DMS 273 treated with DMSO at 0.1 percent for 48 hours (cell line): ENCODE measurements at places on chromosomes 5 and 9.

- no peak for DNase-seq
These were observed 10.2 kb downstream of the MGAT1 start for GRCh38 chr5:180792287-180792964.

DNA sequence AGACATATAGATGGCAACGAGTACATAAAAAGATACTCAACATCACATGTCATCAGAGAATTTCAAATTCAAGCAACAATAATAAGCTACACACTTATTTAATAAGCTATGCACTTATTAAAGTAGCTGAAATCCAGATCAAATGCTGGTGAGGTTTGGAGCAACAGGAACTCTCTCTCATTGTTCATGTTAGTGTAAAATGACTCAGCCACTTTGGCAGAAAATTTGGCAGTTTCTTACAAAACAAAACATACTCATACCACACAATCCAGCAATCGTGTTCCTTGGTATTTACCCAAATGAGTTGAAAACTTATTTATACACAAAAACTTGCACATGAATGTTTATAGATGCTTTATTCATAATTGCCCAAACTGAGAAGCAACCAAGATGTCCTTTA lies 131.5 kb upstream of the NFIL3 start:
- DNase-seq = no peak

- DNase-seq = no peak
These were observed 118.6 kb downstream of the ADAMTS2 start for GRCh38 chr5:179226696-179227095.

- DNase-seq = no peak
These were observed 30.2 kb upstream of the BOD1 start for GRCh38 chr5:173646692-173647091.

- no peak for DNase-seq
These were observed 14.7 kb downstream of the ERP44 start for GRCh38 chr9:100084128-100084453.

DNA sequence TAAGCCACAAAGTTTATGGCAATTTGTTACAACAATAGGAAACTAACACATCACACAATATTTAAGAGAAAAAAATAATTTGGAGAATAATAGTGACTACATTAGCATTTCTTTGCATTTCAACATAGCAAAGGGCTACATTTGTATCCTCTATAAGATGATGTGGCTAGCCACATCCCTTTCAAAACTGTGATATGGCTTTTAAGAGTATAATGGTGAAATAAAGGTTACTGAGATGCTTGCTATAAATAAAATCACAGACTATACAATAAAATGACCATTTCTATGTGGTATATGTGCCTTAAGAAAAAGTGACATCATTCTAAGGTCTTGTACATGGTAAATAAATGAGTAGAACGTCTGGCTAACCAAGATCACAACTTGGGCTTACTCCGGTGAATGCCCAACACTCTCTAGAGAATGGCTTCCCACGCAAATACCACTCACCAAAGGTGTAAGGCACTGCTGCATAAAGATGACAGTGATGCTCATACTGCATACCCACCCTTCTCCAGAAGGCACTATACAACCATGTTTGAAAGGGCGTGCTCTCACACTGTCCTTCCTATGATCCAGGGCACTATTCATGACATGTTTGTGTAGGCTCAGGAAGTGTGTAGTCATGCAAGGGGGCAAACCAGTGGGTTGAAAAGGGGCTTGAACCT lies 286.5 kb downstream of the MLLT3 start:
- DNase-seq = no peak

DNA sequence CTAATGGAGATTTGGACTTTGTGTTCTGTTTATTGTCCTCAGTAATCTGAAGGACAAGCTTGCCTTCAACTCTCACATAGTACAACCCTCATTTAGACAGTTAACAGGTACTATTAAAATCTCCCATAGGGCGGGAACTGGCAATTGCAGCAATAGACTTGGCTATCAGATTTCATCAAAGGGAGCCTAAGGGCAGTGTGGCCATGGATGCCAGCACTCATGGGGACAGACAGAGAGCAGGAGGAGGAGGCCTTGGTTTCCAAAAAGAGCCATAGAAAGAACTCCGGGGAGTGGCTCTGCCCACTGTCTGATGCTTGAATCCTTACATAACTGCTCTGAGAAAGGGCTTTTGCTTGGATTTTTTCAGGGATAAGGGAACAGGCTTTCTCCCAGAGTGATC lies 6.8 kb downstream of the SLC36A1 start:
- DNase-seq = no peak

DNA sequence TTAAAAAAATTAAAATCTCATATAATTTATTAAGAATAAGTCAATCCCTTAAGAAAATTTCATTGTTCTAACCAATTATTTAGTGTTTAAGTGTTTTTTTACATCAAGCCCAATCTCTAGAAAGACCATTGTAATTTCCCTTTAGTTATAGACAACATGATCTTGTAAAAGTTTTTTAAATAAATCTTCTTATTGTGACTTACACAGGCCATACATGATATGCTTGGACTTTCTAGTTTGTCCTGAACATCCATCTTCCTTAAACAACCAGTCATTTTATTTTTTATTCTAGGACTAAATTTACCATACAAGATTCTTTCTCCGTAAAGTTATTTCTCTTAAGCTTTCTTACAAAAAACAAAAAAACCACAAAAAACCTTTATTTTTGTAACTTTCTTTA lies 126.5 kb upstream of the MAST4 start:
- DNase-seq = no peak

DNA sequence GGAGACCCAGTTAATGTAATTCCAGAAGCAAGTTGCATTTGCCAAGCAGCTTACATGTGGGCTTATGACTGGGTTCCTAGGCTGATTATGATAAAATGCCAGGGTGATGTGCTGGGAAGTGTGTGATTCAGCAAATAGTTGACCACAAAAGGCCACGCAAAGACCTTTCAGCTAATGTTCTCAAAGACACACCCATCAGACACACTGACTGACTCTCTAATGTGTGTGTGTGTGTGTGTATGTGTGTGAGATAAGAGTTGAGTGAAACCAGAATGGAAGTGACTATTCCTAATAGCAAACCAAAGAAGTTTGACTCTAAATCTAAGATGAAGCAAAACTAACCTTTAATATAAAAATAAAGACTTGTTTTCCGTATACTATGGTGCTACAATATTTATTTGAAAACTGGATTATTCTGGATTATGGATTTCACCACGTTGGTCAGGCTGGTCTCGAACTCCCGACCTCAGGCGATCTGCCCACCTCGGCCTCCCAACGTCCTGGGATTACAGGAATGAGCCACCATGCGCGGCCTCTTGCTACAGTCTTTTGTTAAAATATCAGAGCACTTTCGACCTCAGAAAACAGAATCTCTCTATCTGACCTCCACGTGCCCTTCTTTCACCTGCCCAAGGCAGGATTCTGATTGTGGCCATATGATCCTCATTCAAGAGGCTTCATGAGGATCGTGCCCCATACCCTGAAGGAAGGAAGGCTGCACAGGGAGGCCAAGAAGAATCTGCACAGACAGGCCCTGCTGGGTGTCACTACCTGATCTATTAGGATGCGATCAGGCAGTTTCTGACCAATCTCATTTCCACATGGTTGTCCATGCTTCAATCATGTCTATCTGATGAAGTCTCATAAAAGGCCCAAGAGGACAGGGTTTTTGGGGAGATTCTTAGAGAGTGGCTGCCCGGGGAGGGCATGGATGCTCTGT lies 75.6 kb downstream of the USP20 start:
- no peak for DNase-seq
